Stimulated activated CD4-positive, alpha-beta T cell treated with anti-CD3 and anti-CD28 coated beads, Interleukin-15, amount 100 ng/mL, for 1 hour (primary cell): ENCODE measurements at places on chromosomes 2 and 18.

DNA sequence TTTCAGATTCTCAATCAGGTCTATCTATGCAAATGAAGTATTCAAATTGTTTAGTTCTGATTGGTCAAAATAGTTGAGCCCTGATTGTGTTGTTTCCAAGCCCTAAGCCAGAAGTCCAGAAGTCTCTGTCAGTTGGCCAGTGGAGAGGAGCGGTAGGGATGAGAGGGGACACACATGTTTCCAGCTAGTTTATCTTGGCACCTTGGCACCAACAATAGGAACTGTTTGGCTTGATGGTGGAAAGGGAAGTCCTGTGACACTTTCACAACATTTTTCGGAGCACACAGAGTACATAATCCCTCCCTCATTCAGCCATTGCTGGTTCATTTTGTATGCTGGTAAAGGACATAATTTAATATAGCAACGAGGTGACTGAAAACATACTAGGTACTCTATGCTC, 1661.6 kb downstream of the SUCLG1 start:
- DNase-seq, result no peak

GRCh38 chr2:188404341-188405004, 112.8 kb downstream of the GULP1 start:
- no peak for DNase-seq

- no peak for DNase-seq
Measured at GRCh38 chr18:32919799-32920198, 147.0 kb upstream of the KLHL14 start.

DNA sequence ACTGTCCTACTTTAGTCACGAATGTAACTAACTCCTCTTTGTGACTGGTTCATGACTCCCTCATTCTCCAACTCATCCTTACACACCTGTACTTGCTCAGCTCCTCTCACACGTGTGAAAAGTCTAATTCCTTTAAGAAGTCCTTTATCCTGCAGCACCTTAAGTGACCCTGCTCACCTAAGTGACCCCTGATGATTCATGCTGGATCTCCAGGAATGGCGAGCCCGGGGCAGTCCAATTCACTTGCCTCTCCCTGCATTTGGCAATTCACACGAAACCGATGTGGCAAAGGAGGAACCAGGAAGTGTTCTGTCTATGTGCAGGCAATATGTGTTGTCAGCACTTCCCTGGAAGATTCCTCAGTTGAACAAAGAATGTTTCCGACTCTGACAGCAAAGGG, 189.8 kb upstream of the NABP1 start:
- DNase-seq, result no peak

- DNase-seq, result no peak
Measured at GRCh38 chr2:233999182-233999581, 51.3 kb upstream of the SPP2 start.

GRCh38 chr18:32552421-32553030, 81.8 kb upstream of the GAREM1 start:
- DNase-seq, result peak; percentile 14

DNA sequence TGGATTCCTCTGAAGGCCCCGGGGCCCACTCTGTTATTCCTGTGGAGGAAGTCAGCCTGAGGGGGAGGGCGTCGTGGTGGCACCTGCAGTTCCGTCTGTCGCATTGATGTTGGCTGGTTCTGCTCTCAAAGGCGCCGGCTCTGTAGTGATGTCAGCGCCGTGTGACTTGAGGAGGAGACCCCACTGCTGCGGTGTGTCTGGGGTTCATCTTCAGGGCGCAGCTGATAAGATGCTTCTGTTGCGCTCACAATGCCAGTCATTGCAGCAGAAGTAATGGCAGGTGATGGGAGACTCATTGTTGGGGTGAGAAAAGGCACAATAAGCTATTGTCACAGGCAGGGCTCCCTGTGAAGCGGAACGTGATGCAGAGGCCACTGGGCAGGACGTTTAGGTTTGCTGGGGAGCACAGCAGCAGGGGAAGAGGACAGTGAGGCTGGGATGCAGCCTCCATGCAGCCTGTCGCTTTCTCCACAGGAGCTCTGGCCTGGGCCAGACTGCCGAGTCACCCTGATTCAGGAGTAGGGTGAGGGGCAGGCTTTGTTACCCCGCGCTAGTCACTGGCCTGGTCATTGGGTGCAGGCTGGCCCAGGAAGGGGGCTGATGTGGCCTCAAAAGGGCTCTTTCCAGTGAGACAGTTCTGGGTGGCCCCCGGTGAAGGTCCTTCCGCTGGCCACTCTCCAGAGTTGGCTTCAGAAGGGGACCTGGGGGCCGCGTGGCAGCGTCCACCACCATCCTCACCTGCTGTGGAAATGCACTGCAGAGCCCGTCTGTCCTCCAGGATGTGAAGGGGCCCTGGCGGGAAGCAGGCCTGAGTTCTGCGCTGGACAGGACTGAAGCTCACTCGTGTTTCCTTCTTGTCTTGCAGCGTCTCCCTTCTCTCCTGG, 42.9 kb downstream of the SH3BP4 start:
- DNase-seq, result no peak

DNA sequence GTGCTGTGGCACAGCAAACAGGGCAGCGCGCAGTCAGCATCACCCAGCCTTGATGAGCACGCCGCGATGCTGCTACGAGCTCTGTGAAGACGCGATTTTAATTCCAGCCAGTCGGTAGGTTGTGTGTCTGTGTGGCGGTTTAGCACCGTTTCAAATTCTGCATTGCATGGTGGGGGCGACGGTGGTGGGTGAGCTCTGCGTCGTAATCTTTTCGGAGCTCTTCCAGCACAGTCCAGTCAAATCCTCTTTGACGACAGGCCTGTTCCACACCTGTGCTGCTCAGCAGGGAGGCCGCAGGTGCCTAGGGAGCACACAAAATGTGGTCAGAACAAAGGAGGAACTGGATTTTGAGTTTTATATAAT, 8.6 kb downstream of the ALLC start:
- no peak for DNase-seq

DNA sequence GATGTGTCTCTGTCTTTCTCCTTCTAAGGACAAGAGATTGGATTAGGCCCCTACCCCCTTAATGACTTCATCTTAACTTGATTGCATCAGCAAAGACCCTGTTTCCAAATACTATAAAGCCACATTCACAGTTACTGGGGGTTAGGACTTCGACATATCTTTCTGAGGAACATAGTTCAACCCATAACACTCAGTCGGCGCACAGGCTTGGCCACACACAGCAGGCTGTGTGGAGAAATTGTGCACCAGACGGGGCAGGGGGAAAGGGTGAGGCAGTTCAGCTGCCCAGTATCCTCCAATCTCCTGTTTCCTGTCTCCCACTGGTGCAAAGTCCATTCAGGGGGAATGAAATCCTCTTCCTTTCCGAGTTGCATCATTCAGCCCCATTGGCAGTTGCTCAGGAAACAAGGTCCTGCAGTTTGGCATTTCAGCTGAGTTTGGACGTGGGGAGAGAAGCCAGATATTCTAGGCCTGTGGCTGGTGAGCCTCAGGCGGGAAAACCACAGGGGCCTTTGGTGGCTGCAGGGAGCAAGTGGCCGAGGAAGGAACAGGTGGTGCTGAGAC, 9.4 kb upstream of the RAPGEF4 start:
- no peak for DNase-seq
